Activated CD8-positive, alpha-beta memory T cell treated with anti-CD3 and anti-CD28 coated beads for 1 hour (primary cell): ENCODE measurements at places on chromosomes 1 and 21.

DNA sequence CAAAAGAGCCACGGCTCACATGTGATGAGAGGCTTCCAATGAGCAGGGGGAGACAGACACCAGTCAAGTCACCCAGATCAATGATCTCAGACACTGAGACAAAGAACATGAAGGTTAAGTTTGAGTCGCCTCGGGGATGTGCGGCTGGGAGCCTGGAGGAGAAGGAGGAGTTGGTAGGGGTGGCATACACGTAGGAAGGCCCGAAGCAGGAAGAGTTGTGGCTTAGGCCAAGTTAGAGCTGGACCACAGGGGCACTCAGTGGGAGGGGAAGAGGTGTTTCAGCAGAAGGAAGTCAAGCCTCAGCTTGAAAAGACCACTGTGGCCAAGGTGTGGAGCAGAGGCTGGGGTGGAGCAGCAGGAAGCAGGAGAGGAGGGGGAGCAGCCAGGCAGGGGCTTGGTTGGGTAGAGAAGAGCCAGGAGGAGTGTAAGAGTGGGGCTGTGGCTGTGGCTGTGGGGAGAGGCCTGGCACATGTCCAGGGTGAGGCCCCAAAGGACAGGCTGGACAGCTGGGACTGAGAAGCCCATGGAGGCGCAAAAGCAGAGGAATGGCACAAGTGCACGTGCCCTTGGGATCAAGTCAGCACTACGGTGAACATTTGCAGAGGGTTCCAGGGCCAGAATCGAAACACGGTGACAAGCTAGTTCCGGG, 27.6 kb downstream of the CTNNBIP1 start:
- no peak for DNase-seq

GRCh38 chr1:197440715-197441114, 172.7 kb downstream of the CRB1 start:
- DNase-seq: no peak

DNA sequence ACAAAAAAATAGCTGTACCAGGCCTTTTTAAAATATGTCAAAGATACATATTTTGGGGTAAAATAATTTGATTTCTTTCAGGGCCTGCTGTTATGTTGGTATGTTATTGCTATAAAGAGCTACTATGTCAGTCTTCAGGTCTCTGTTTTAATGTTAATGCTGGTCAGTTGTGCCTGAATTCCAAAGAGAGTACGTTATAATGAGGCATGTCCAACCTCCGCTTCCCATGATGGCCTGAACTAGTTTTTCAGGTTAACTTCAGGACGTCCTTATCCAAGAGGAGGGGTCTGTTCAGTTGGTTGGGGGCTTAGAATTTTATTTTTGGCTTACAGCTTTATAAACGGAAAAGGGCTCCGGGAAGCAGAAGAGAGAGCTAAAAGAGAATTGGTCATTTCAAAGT, 34.9 kb upstream of the LYPD8 start:
- DNase-seq: no peak

GRCh38 chr1:156200044-156200443, 6.1 kb downstream of the SLC25A44 start:
- DNase-seq: no peak

- no peak for DNase-seq
Observed at GRCh38 chr1:224067621-224068457, 46.1 kb upstream of the FBXO28 start.

- no peak for DNase-seq
Observed at GRCh38 chr1:25848531-25848930, 10.7 kb downstream of the AUNIP start.
